ENCODE measurements at places on chromosomes 12 and 14.

GRCh38 chr12:7989827-7990491 is 42.6 kb upstream of the FOXJ2 start:
- DNase-seq: peak; percentile 62

- no peak for DNase-seq
Observed at GRCh38 chr12:3281588-3282383, 204.6 kb downstream of the TSPAN9 start.

GRCh38 chr12:82034769-82035168 is 275.6 kb upstream of the PPFIA2 start:
- DNase-seq: no peak

DNA sequence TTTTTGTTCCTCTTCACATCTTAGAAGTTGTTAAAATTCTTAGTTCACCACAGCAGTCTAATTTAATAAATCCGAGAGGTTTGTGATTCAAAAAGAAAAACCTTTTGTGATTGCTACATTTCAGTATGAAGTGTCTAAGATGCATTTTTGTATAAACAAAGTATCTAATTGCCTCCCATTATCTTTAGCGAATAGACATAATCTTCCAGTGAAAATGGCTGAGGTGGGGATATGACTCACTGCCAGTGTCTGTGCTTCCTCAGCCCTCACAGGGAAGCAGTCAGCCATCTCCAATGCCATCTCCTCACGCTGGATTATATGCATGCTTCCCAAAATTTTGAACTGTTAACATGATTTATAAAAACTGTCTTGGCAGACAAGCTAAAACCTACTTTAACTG is 7.6 kb downstream of the GCH1 start:
- no peak for DNase-seq
